WTC11 (cell line): ENCODE measurements at places on chromosomes 7 and 10. TPM values are rescaled to one million over a fixed set of nuclear protein-coding genes. Genes with fewer than 3 reads are reported as not detected.

SGMS1 gene
- total RNA-seq: 12.4 to 14.0 TPM (median 13.2 TPM) in 3 replicates

RSPH10B2 gene
- total RNA-seq: 0.25 to 0.44 TPM in 2 of 3 replicates, not detected in the other

- H3K36me3 ChIP-seq: peaks cover 35% of the 10 kb centered on the region
- H3K27ac ChIP-seq: peak overlapping the region; percentile 23
- DNase-seq: no peak
- H3K4me1 ChIP-seq: peaks cover 36% of the 10 kb centered on the region
- H3K27me3 ChIP-seq: no peaks in the 10 kb centered on the region; the same call in 1 of the 2 replicates
- H3K4me3 ChIP-seq: no peak overlapping the region
These were observed 5.6 kb upstream of the PKD1L1 start for GRCh38 chr7:47953822-47954221.

KEL gene
- total RNA-seq: 0.87 to 2.8 TPM (median 2.5 TPM) in 3 replicates

GRCh38 chr10:571688-572451, 117.6 kb downstream of the DIP2C start:
- peaks cover 31% of the 10 kb centered on the region for H3K4me1 ChIP-seq
- H3K4me3 ChIP-seq: no peak overlapping the region
- H3K27me3 ChIP-seq: no peaks in the 10 kb centered on the region
- no peak for DNase-seq
- H3K27ac ChIP-seq: no peak overlapping the region

DNA sequence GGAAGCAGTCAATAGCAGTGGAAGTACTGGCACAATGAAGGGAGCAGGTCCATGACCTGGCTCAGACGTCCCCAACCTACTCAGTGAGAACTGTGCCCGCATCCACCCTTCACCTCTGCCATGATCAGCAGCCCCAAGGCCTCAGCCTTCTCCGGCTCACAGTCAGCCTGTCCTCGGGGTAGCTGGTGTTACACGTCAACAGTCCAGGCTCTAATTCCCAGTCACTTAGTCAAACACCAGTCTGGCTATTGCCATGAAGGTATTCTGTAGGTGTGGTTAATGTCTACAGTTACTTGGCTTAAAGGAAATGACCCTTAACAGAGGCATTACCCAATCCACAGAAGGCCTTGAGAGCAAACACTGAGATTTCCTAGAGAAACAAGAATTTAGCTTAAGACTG, 49.1 kb downstream of the GRB10 start:
- H3K4me3 ChIP-seq: no peak overlapping the region
- no peak for DNase-seq
- H3K27me3 ChIP-seq: no peaks in the 10 kb centered on the region
- no peak overlapping the region; the same call in 1 of the 2 replicates for H3K27ac ChIP-seq
- peaks cover 10% of the 10 kb centered on the region; the same call in 1 of the 2 replicates for H3K4me1 ChIP-seq
- H3K36me3 ChIP-seq: no peaks in the 10 kb centered on the region
